ENCODE measurements at places on chromosomes 3 and 15.

GRCh38 chr3:18097989-18098388, 327.1 kb downstream of the SATB1 start:
- DNase-seq, result no peak

- no peak for DNase-seq
Measured at GRCh38 chr3:170062769-170063168, 25.0 kb downstream of the GPR160 start.

DNA sequence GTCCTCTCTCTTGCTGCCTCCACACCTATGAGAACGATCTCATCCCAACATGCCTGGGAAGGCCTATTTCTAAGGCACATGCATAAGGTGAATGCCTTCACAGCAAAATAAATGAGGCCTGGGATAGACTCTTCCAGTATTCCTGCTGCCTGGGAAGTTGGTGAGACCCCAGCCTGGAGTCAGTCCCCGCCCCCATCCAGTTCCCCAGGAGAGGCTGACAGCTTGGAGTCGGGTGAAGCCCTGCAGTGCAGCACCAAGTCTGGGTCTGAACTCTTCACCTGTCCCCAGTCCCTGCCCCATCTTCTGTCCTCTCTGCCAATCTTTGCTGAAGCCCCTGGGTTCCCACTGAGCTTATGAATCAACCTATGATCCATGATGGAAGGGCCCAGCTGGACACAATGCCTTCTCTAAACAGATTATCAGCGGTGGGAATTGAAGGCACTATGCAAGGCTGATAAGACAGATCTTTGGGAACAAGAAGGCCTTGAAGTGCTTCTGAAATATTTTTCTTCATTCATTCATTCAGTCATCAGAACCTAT, 10.2 kb upstream of the APBA2 start:
- no peak for DNase-seq

- DNase-seq, result no peak
Measured at GRCh38 chr15:93866476-93866875, 364.9 kb upstream of the MCTP2 start.

DNA sequence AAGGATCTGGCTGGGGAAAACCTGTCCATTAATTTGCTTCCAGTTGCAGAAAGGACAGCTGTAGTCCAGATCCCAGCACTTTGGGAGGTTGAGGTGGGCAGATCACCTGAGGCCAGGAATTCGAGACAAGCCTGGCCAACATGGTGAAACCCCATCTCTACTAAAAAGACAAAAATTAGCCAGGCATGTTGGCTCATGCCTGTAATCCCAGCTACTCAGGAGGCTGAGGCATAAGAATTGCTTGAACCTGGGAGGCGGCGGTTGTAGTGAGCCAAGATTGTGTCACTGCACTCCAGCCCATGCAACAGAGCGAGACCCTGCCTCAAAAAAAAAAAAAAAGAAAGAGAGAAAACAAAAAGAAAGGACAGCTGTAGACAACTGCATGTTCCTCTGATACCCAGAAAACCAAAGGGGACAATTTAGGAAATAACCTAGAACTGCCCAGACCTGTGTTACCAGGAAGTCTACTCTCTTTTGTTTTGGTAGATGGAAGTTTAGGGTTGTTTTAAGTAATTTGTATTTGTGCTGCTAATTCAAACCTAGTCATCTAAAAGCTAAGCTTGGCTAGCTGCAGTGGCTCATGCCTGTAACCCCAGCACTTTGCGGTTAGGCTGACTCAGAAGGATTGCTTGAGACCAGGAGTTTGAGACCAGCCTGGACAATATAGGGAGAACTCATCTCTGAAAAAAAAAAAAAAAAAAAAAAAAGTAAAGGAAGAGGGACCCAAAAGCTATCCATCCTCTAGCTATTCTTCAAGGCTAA, 22.7 kb downstream of the EXD1 start:
- DNase-seq, result no peak

- DNase-seq, result no peak
Measured at GRCh38 chr3:98553753-98554152, 22.0 kb downstream of the GPR15 start.

DNA sequence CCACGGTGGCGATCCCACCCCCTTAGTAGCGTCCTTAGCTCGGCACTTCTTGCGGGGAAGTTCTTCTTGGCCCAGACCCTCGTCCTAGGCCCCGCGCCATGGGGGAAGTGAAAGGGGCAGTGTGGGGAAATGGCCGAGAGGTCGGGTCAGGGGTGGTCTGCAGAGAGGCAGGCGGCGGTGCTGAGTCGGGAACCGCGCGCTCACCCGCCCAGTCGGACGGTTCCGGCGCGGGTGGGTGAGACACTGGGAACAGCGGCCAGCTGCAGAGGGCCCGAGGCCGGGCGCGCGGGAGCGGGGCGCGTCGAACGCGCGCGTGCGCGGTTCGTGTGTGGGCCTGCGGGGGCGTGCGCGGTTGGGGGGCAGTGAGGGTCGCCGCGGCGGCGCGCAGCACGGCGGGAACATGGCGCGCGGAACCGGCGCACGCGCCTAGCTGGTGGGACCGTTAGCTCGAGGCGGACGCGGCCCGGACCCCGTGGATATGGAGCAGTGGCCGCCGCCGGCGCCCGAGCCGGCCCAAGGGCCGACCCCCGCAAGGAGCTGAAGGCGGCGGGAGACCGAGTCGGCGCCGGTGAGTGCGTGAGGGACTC, 246.9 kb downstream of the GOLGA6L6 start:
- DNase-seq, result no peak

DNA sequence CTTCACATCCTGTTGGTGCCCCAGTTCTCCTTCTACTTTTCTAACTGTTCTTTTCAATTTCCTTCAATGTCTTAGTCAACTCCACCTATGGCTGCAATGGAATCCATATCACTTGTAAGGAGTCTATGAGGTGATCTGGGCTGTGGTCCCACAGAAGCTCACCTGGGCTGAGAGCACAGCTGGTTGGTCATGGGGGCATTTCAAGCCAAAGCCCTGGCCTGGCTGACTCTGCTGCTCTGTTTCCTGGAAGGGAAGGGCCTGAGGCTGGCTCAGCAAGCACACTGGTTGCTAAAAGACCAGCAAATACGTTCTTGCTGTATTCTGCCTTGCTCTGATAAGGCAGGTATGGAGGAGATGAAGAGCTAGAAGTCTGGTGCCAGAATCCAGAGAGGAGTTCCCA, 29.0 kb downstream of the AMOTL2 start:
- no peak for DNase-seq

GRCh38 chr3:134881305-134881704, 86.2 kb downstream of the EPHB1 start:
- DNase-seq, result no peak

- no peak for DNase-seq
Measured at GRCh38 chr15:97504031-97504792, 456.3 kb upstream of the ARRDC4 start.

GRCh38 chr3:72517336-72517735, 330.9 kb downstream of the SHQ1 start:
- DNase-seq, result peak; percentile 5

DNA sequence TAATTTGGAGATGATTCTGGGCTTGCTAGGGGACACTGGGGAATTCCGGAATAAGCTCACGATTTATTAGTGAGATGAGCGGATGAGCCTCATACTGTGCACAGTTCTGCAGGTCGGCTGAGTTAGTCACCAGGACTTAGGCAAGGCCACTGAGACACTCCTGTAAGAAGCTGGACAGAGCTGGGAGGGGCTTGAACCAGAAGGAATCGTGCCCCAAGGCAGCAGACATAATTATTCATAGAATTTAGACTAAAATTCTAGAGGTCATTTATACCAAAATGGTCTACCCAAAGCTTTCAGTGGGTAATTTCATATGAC, 121.4 kb downstream of the VGLL4 start:
- DNase-seq, result no peak

GRCh38 chr15:60814062-60814461, 335.1 kb upstream of the ICE2 start:
- DNase-seq, result no peak

- DNase-seq, result peak; percentile 15
Measured at GRCh38 chr15:95168951-95169431, 937.6 kb downstream of the MCTP2 start.

GRCh38 chr15:66424963-66425612, 38.4 kb downstream of the MAP2K1 start:
- no peak for DNase-seq

GRCh38 chr15:94610069-94610468, 378.7 kb downstream of the MCTP2 start:
- no peak for DNase-seq

GRCh38 chr15:41937568-41937923, 34.8 kb downstream of the EHD4 start:
- no peak for DNase-seq

DNA sequence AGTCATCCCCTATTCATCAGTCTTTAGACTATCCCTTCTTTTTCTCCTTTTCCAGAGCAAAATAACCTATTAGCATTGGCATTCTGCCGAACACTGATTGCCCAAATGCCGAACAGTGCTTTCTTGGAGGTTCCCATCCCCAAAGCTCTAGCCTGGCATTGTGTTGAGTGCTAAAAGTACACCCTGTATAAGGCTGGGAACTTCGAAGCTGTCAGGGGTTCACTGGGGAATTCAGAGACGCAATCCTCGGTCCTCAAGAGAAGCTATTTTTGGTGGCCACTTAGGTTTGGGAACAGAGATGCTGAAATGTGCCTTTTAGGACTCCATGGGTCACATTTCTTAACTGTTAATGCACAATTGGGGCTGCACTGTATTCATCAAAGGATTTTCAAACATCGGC, 8.4 kb downstream of the FRMD5 start:
- DNase-seq, result no peak

DNA sequence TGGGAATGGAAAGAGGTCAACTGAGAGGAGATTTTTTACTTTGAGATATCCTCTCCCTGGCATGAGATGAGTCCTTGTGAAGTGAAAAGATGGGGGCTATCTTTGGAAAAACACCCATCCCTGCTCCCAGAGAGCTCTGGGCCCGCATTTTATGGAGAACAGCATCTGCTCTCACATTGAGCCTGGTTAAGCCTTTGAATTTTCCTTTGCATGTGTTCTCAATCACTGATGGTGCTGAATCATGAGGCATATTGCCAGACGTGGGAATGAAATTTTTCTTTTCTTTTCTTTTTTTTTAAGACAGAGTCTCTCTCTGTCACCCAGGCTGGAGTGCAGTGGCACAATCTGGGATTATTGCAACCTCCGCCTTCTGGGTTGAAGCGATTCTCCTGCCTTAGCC, 24.4 kb downstream of the TMEM45A start:
- DNase-seq, result no peak

DNA sequence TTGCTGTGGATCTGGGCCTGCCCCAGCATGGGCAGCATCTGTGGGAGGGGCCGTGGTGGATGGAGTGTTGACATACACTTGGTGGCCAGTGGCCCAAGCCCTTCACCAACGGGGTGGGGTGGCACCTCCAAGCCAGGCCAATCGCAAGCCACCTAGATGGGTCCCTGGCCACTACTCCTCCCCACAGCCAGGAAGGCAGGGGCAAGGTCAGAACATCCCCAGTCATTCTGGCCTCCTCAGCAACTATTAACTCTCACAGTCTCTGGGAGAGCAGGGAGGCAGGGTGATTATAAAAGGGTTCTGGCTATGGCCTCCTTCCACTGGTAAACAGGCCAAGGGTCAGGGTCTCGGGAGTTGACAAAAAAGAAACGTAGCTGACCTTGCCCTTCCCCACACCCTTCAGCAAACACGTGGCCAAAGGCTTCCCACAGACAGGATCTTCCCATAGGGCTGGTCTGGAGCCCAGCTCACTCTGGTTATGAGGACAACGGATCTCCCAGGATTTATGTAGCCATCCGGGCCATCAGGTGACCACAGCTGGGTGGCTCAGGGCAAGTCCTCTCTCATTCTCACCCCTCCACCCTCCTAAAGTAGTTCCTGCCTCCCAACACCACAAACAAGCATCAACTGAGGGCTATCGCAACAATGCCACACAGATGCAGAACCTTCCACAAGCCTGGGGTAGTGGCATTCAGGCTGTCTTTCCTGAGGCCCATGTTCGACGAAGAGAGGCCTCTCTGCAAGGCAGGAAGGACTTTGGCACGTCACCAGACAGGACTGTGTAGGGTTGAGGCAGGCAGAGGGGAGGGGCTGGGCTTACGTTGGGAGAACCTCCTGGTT, 18.9 kb downstream of the TLE3 start:
- peak; percentile 75 for DNase-seq

DNA sequence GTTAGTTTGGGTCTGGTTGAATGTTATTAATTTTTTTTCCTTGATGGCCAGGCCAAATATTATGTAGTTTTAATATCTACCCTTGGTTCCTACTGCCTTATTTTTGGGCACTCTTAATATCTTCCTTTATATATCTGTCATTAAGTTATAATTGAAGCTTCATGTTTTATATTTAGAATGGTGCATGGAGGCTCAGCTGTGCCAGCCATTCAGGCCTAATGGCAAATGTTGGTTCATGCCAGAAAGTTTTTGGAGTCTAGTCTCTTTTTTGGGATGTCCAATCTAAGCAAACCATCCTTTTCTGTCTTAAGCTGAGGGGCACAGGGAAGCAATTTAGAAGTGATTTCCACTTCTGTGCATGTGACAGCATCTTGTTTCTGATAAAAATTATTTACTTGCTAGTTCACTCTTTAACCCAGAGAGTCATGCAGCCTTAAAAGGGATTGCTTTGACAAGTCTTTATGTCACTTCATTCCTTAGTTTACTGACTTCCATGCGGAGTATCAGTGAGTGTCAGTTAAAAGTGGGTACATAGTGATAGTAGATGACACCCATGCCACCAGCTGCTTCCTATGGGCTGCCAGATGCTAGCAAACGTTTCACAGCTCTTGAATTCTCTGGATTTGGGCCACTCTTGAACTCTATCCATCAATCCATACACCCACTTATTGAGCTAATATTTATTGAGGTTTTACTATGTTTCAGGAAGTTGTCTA, 33.0 kb downstream of the MITF start:
- no peak for DNase-seq

DNA sequence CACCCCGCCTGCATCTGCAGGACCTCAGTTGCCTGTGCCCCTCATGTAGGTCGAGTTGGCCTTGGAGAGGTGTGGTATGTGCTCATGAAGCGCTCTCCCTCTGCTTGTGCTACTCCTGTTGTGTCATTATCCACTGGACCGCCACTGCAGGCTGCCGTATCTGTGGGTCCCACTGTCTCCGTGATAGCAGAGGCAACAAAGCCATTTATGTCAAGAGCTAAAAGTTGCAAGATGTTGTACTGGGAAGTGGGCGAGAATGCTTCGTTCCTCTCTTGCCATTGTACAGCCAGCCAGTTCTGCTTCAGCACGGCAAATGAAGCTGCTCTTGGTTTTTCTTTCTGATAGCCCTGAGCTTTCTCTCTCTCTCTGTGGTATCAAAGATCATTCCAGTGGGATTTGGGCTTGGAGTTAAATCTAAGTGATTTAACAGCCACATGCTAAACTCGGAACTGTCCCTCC, 89.0 kb downstream of the TMEM212 start:
- DNase-seq, result no peak

DNA sequence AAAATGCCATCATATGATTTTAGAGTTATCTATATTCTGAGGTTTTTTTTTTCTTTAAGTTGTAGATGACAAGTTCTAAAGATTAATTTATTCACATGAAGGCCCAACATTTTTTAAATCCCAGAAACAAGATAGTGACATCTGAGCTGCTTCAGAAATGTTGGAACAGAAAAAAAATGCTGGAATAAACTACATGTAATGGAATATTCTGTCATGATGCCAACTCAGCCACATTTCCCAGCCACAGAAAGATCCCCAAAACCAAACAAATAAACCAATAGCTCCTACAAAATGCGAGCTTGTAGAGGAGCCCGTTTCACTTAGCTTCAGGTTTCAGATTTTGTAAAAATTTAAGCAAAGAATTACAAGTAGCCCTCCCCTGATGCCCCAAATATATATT, 111.0 kb upstream of the MYO5C start:
- no peak for DNase-seq

- no peak for DNase-seq
Measured at GRCh38 chr15:85689729-85690128, 105.0 kb downstream of the KLHL25 start.
